T-helper 17 cell (primary cell): ENCODE measurements at places on chromosomes 1 and 21.
A peak's percentile ranks its signal among the peaks of the same experiment; 100 is the strongest.

GRCh38 chr1:166080967-166081870, 85.6 kb downstream of the FAM78B start:
- peaks cover 21% of the 10 kb centered on the region for H3K4me1 ChIP-seq
- DNase-seq: no peak

GRCh38 chr1:183191833-183192232, 5.8 kb downstream of the LAMC2 start:
- H3K27me3 ChIP-seq: peaks cover 32% of the 10 kb centered on the region
- peaks cover 4% of the 10 kb centered on the region for H3K36me3 ChIP-seq
- H3K27ac ChIP-seq: no peak overlapping the region
- H3K4me3 ChIP-seq: no peak overlapping the region

DNA sequence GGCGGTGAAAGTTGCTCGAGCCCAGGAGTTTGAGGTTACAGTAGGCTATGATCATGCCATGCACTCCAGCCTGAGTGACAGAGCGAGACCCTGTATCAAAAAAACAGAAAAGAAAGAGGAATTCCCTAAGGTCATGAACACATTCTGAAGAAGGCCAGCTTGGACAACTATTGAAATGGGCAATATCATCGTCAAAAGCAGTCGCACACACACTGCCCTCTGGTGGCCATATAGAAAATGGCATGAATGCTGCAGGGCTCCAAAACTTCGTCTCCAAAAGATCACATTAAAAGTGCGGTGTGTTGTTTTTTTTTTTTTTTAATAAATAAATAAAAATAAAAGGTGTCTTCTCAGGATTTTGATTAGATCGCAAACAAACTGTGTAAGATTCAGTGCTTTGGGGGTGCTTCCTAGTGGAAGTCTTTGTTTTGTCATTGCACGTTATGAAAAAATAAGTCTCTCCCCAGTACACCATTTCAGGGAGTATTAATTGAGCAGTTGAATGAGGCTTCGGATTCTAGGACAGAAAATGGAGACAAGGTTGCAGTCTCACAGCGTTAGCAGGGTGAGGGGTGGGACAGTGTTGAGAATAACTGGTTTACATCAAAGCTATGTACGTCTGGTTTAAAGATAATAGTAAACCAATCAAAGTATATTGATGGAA, 87.5 kb upstream of the FMN2 start:
- no peaks in the 10 kb centered on the region for H3K4me1 ChIP-seq
- H3K27me3 ChIP-seq: peaks cover 21% of the 10 kb centered on the region
- H3K4me3 ChIP-seq: no peak overlapping the region
- no peak overlapping the region for H3K27ac ChIP-seq

GRCh38 chr1:184389446-184389845, 2.6 kb downstream of the C1orf21 start:
- H3K27ac ChIP-seq: no peak overlapping the region
- H3K27me3 ChIP-seq: peaks cover 78% of the 10 kb centered on the region
- no peak for DNase-seq
- peaks cover 13% of the 10 kb centered on the region for H3K4me1 ChIP-seq

DNA sequence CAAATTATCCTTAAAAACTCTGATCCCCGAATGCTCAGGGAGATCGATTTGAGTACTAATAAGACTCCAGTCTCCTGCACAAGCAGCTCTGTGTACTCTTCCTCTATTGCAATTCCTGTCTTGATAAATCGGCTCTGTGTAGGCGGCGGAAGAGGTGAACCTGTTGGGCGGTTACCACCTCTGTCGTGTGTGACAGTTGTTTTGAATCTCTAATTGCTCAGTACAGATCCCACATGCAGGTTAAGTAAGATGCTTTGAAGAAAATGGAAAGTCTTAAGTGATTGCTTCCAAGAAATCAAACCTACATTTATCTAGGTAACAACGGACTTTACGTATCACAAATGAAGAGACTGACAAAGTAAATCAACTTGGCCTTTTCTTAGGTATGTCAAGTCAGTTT, 35.5 kb downstream of the COA6 start:
- peaks cover 19% of the 10 kb centered on the region for H3K4me1 ChIP-seq
- H3K27ac ChIP-seq: peak overlapping the region; percentile 98
- no peaks in the 10 kb centered on the region for H3K27me3 ChIP-seq

DNA sequence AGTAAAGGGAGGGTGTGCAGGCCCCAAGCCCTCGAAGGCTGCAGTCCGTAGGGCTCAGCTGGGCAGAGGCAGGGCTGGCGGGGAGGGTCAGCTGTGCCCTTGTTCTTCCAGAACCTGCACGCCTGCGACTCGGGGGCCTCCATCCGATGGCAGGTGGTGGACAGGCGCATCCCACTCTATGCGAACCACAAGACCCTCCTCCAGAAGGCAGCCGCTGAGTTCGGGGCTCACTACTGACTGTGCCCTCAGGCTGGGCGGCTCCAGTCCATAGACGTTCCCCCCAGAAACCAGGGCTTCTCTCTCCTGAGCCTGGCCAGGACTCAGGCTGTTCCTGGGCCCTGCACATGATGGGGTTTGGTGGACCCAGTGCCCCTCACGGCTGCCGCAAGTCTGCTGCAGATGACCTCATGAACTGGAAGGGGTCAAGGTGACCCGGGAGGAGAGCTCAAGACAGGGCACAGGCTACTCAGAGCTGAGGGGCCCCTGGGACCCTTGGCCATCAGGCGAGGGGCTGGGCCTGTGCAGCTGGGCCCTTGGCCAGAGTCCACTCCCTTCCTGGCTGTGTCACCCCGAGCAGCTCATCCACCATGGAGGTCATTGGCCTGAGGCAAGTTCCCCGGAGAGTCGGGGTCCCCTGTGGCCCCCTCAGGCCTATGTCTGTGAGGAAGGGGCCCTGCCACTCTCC, 13.6 kb upstream of the LRRC3 start:
- no peak for DNase-seq
- H3K4me1 ChIP-seq: no peaks in the 10 kb centered on the region
- H3K36me3 ChIP-seq: peaks cover 3% of the 10 kb centered on the region
- no peak overlapping the region for H3K27ac ChIP-seq
- no peak overlapping the region for H3K4me3 ChIP-seq

DNA sequence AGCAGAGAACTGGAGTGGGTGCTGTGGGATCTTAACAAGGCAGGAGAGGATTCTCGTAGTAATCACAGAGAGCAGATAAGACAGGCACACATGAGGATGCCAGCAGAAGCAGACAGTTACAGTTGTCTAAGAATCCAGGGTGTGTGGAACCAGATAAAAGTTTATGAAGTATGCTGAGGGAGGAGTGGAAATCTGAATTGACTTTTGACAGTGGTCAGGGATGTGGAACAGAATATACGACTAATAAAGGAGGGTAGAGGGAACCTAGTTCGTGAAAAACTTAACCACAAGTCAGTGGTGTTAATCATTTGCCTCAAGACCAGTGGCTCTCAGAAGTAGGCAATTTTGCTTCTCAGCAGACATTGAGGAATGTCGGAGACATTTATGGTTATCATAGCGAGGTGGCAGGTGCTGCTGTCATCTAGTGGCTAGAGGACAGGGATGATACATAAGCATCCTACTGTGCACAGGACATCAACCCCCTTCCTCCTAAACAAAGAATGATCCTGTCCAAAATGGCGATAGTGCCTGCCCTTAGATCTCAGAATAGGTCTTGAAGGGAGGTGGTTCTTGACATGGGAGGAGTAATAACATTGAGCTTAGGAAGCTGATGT, 3.0 kb downstream of the LRRC8D start:
- H3K36me3 ChIP-seq: no peaks in the 10 kb centered on the region
- peak overlapping the region; percentile 89 for H3K27ac ChIP-seq
- H3K4me3 ChIP-seq: no peak overlapping the region
- H3K4me1 ChIP-seq: peaks cover 27% of the 10 kb centered on the region
- H3K27me3 ChIP-seq: no peaks in the 10 kb centered on the region

- H3K27ac ChIP-seq: no peak overlapping the region
- no peaks in the 10 kb centered on the region for H3K36me3 ChIP-seq
- no peak overlapping the region for H3K4me3 ChIP-seq
- H3K27me3 ChIP-seq: peaks cover 17% of the 10 kb centered on the region
- no peak for DNase-seq
- H3K4me1 ChIP-seq: no peaks in the 10 kb centered on the region
These were observed 3.5 kb upstream of the KRTAP27-1 start for GRCh38 chr21:30340714-30341573.

GRCh38 chr1:5661196-5662085, 330.8 kb downstream of the NPHP4 start:
- H3K27me3 ChIP-seq: peaks cover 26% of the 10 kb centered on the region
- H3K36me3 ChIP-seq: no peaks in the 10 kb centered on the region
- no peak overlapping the region for H3K27ac ChIP-seq

GRCh38 chr1:246404078-246404477, 103.0 kb downstream of the SMYD3 start:
- no peak overlapping the region for H3K27ac ChIP-seq
- H3K27me3 ChIP-seq: no peaks in the 10 kb centered on the region
- H3K4me1 ChIP-seq: peaks cover 2% of the 10 kb centered on the region
- no peak for DNase-seq

- peaks cover 2% of the 10 kb centered on the region for H3K4me1 ChIP-seq
- peak overlapping the region; percentile 57 for H3K4me3 ChIP-seq
- DNase-seq: no peak
These were observed 151.1 kb downstream of the ZNF281 start for GRCh38 chr1:200258447-200259375.

GRCh38 chr21:26169611-26170470, 729 bp downstream of the APP start:
- peaks cover 14% of the 10 kb centered on the region for H3K4me1 ChIP-seq
- peak overlapping the region; percentile 97 for H3K4me3 ChIP-seq
- peaks cover 8% of the 10 kb centered on the region for H3K27me3 ChIP-seq
- no peaks in the 10 kb centered on the region for H3K36me3 ChIP-seq

- H3K27ac ChIP-seq: no peak overlapping the region
- peaks cover 40% of the 10 kb centered on the region for H3K27me3 ChIP-seq
- H3K4me3 ChIP-seq: no peak overlapping the region
- no peak for DNase-seq
- no peaks in the 10 kb centered on the region for H3K36me3 ChIP-seq
These were observed 593.4 kb downstream of the PTPRU start for GRCh38 chr1:29829448-29830344.

- H3K4me3 ChIP-seq: no peak overlapping the region
- H3K27ac ChIP-seq: no peak overlapping the region
- H3K4me1 ChIP-seq: no peaks in the 10 kb centered on the region
- H3K36me3 ChIP-seq: no peaks in the 10 kb centered on the region
- DNase-seq: no peak
- H3K27me3 ChIP-seq: peaks cover 4% of the 10 kb centered on the region
These were observed 18.2 kb upstream of the RC3H1 start for GRCh38 chr1:174040387-174040786.
